Stimulated activated naive CD4-positive, alpha-beta T cell treated with Interleukin-2 at 50 U/mL for 16 hours (primary cell): ENCODE measurements at places on chromosomes 13 and 19.
A peak's percentile ranks its signal among the peaks of the same experiment; 100 is the strongest.

DNA sequence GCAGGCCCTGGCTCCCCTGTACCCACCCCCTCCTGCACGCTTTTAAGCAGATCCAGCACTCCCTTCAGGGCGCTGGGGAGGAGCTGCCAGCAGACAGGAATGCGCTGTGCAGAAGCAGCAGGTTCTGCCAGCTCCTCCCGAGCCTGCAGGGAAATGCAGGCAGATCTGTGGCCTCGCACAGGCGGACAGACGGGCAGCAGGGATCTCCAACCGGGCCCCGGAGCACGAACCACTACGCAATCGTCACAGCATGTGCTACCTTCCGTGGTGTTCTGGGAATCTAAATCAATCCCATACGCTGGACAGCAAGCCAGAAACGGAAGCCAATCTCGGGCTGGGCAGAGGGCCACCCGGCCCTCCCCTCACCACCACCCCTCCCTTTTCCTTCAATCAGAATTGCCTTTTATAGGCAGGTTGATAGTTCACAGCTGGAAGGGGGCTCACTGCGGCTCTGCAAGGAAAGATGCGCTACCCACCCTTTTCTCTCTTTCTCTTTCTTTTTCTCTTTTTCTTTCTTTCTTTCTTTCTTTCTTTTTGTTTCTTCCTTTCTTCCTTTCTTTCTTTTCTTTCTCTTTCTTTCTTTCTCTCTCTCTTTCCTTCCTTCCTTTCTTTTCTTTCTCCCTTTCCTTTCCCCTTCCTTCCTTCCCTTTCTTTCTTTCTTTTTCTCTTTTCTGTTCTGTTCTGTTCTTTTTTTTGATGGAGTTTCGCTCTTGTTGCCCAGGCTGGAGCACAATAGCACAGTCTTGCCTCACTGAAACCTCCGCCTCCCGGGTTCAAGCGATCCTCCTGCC lies 99.9 kb downstream of the GNG7 start:
- DNase-seq, result no peak

- peak; percentile 46 for DNase-seq
These were observed 1.5 kb upstream of the RAB3A start for GRCh38 chr19:18205200-18205892.

DNA sequence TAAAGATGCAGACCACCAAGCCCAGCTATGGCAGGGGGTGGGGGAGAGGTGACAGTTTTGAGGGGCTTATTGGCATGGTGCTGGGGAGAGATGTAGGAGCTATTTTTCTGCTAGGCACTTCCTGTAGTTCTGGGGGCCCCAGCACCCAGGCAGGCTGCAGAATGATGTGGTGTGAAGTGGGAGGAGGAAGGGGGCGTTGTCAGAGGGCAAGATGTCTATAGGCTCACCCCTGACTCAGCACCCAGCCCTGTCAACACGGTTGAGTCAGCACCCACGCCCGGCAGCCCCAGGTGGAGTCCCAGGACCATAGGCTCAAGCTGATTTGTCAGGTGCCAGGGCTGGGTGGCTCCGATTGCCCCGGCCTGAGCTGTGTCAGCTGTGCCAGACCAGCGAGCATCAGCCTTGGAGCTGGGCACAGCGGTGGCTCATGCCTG lies 5.8 kb downstream of the KLF2 start:
- DNase-seq, result peak; percentile 97

GRCh38 chr13:78587395-78587794 lies 16.0 kb downstream of the POU4F1 start:
- no peak for DNase-seq

GRCh38 chr19:54464044-54464629 lies 559 bp upstream of the LENG9 start:
- DNase-seq, result peak; percentile 93

DNA sequence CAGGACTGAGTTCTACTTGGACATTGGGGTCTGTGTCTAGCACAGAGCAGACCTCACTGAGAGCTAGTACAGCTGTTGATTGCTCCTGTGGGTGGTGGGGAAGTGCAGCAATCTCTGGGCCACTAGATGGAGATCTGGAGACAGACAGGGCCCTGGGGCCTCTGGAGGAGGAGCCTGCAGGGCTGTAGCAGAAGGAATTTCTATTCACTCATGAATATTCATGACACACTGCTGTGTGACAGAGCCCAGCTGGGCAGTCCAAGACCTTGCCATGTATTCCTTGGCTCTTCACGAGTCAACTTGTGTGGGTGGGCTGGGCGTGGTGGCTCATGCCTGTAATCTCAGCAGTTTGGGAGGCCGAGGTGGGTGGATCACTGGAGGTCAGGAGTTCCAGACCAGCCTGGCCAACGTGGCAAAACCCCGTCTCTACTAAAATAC lies 37.5 kb downstream of the SUGP2 start:
- DNase-seq, result no peak

GRCh38 chr13:97307882-97308624 lies 85.9 kb downstream of the MBNL2 start:
- no peak for DNase-seq

DNA sequence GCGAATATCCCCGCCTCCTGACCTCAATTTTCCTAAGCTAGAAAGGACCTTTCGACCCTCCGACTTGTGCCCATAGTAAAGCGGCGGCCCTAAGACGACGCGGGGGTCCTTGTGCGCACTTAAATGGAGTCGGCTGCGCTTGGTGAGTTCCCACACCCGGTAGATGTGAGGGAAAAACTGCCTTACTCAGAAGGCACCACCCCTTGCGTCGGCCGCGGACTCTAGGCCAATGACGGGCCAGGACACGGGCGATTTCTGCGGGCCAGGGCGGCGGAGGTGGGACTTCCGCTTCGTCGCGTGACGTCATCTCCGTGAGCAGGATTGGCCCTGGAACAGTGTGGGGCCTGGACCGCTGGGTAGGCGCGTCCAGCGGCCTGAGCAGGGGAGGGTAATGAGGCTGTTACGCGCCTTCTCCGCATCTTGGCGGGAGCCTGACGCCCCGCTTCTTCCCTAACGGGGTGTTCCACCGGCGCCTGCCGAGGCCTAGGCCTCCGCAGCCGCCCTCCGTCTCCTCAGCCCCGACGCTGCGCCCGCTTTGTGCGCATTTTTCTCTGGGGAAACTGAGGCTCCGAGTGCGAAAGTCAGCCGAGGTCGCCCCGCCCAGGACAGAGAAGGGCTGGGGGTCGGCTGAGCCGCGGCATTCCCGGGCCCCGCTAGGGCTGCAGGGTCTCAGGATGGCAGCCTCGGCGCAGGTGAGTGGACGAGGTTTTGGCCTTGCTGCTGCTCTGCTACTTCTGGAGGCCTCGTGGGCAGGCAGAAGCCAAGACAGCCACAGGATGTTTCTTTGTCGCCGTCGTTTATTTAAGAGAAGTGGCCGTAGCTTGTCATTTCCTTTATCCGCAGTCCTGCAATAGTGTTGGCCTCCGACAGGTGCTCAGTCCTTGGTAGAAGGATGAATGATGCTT lies at the start of gene ZNF543:
Gene ZNF543 (plus strand): TSS at position 293 of the 905 bp plus-strand sequence. CDS start 382 bp downstream, at position 675.
- DNase-seq, result peak; percentile 92

GRCh38 chr13:74929436-74929835 lies 552.5 kb downstream of the TBC1D4 start:
- no peak for DNase-seq
